ENCODE measurements at places on chromosomes 4 and X. TPM values are rescaled to one million over a fixed set of nuclear protein-coding genes. Genes with fewer than 3 reads are reported as not detected.

DNA sequence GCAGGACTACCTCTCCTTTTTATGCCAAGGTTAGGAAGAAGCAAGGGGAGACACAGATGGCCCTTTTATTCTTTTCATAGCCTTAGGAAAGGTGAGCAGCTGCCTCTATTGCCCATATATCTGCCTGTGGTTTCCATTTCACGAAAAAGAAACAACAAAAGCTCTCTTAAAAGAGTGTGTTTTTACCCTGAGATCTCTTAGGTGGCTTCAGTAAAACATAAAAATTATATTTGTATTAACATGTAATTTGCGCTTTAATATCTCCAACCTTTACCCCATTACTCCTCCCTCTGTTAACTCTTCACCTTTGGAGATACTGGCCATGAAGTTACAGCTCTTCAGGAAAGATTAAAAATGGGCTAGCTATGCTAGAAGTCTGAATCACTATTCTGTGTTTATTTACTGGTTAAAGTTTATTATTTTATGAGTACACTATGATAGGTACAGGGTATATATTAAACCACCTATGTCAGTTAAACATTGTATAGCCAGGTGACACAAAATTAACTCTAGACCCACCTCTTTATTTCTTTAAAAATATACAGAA, 15.0 kb upstream of the SULT1B1 start:
- H3K27me3 ChIP-seq, result no peaks in the 10 kb centered on the region
- H3K36me3 ChIP-seq, result no peaks in the 10 kb centered on the region
- H3K4me3 ChIP-seq, result no peak overlapping the region
- DNase-seq, result no peak
- no peaks in the 10 kb centered on the region for H3K4me1 ChIP-seq
- no peak overlapping the region for H3K27ac ChIP-seq

The ALPK1 gene
- 6.7 TPM for polyA plus RNA-seq

DNA sequence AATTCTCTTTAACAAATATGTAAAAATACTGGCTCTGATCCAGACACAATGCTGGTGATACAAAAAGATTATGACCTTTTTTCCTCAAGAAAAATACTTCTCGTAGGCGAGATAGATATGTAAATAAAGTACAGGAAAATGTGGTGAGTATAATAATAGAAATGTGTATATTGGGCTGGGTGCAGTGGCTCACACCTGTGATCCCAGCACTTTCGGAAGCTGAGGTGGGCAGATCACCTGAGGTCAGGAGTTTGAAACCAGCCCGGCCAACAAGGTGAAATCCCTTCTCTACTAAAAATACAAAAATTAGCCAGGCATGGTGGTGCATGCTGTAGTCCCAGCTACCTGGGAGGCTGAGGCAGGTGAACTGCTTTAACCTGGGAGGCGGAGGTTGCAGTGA, 55.0 kb downstream of the MRPL1 start:
- no peaks in the 10 kb centered on the region for H3K27me3 ChIP-seq
- peaks cover 4% of the 10 kb centered on the region for H3K4me1 ChIP-seq
- H3K27ac ChIP-seq, result no peak overlapping the region
- no peak overlapping the region for H3K4me3 ChIP-seq

The S100P gene
- 0.07 TPM for polyA plus RNA-seq
